ENCODE measurements at places on chromosomes 11 and 22.

DNA sequence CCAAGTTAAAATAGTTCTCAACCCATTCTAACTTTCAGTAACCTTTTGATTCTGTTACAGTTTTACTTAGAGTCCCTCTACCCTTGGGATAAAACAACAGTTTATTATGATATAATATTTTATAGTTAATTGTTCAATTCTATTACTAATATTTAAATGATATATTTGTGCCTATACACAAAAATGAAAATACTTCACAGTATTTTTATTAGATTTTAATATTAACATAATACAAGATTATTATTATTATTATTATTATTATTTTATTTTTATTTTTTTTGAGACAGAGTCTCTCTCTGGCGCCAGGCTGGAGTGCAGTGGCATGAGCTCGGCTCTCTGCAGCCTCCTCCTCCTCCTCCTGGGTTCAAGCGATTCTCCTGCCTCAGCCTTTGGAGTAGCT lies 416.7 kb downstream of the NTM start:
- no peak for DNase-seq

DNA sequence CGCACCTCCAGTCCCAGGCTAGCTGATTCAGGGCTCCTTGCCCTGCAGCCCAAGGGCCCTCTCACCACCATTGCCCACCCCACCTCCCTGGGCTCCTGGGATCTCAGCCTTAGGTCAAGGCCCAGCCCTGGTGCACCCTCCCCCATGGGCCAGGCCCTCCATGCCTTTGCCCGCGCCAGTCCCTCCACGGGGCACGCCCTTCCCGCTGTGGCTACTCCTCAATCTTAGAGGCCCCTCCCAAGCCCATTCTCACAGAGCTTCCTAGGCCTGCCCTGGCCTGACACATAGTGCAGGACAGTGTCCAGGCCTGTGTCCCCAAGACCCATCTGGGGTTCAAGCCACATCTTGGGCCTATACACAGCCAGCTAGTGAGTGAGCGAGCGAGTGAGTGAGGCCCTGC lies 6.9 kb downstream of the GP1BB start:
- no peak for DNase-seq

DNA sequence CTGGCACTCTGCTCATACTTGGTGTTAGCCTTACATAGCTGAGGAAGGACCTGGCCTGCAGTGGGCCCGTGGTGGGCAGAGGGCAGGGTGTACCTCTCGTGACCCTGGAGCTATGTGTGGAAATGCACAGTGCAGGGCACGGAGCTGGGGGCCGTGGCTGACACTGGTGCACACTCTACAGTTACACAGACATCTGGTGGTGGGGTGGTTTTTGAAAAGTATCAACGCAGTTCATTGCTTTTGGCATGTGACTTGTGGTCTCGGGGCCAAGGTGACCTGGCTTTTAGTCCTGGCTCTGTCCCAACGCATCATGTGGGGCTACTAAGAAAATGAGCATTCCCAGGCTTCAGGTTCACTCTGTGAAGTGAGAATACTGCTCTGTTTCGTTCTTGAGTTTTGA lies 553.6 kb downstream of the NTM start:
- no peak for DNase-seq

DNA sequence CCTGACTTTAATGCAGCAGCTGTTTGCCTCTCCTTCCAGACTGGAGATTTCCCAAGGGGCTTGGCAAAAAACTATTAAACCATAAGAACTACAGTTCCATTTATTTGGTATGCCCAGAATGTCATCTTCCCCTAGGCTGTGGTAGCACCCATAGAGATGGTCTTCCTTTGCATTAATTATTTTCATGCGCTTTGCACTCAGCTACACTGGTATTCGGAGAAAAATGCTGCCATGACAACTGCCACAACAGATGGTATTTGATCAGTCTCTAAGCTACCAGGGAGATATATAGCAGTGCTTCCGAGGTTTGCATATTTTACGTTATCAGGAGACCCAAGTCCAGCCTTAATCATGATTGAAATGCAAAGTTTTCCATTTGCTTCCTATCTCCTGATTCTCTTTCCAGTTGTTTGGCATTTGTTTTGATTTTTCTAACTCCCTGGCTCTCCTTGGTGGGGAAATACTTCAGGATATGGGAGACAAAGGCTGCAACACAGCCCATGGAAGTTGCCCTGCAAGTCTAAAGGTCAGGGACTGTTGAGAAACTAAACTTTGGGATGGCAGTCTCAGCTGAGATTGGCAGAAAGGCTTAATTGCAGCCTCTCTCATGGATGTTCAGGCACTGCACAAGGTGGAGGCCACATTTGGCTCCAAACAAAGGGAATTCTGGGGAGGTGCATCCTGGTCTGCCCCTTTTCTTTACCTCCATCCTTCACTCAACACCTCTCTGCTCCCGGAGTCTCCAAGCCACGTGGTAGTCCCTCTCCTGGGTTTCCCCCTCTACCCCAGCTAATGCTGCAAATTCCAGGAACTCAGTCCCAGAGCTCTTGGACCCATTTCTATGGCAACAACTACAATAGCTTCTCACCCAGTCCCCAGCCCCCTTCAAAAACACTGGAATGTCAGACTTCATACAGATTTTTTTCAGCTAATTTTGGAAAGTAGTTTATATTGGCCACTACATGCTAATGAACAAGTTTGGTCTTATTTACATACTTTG lies 151.8 kb downstream of the NAV2 start:
- DNase-seq, result no peak

DNA sequence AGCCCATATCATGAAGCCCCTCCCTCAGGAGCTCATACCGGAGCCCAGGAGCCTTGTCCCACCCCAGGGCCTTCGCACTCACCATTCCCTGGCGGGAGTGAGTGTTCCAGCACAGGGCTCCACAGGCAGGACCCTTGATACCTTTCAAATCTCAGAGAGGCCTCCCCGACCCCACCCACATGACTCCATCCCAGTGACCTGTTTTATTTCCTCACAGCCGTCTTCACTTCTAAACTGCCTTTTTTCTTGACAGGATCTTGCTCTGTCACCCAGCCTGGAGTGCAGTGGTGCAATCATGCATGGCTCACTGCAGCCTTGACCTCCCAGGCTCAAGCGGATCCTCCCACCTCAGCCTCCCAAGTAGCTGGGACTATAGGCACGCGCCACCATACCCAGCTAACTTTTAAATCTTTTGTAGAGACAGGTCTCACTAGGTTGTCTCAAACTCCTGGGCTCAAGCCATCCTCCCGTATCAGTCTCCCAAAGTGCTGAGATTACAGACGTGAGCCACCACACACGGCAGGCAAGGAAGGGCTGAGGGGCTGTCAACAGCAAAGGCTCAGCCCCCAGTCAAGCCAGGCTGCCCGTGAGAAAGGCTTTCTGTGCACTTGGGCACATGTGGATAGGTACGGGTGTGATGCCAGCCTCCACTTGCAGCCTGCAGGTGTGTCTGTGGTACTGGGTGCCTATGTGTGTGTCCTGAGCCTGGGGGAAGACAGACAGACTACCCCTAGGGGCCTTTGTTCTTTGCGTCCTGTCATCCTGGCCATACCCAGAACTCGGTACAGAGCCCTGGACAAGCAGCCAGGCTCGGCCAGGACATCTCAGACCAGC lies 9.3 kb downstream of the RPL3 start:
- no peak for DNase-seq

DNA sequence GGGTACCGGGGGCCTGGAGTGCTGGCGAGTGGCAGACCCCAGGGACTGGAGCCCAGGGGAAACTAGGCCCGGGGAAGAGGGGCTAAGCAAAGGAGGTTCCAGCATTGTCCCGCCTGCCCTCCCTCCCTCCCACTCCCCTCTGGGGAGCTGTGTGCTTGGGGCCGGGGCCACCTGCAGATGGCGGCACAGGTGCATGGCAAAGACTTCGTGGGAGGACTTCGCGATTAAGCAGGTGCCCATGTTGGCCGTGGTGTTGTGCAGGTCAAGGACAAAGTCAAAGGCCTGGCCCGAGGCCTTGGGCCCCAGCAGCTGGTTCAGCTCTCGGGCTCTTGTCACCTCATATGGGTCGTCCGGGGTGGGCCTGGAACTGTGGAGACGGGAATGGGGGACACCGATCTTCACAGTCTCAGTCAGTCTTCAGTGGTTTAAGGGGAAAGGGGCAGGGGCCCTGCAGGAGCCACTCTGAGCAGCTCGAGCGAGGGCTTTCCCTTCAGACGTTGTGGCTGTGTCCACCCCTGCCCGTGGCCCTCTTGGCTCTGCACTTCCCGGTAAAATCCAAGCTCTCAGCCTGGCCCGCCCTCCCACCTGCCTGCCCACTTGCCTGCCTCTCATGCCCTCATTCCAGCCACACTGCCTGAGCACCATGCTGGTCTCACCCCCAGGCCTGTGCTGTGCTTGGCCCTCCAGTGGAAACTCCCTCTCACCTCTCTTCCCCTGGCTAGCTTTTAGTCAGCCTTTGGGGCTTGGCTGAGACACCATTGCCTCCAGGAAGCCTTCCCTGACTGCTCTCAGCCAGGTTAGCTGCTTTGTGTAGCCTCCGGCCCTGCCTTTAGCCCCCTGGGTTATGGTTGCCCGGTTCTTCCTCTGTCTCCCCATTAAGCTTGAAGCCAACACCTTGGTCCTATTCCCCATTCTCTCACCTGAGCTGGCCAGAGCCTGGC lies 4.7 kb downstream of the ACY3 start:
- no peak for DNase-seq

- no peak for DNase-seq
These were observed 109.8 kb upstream of the ZC3H12C start for GRCh38 chr11:109983358-109983757.

DNA sequence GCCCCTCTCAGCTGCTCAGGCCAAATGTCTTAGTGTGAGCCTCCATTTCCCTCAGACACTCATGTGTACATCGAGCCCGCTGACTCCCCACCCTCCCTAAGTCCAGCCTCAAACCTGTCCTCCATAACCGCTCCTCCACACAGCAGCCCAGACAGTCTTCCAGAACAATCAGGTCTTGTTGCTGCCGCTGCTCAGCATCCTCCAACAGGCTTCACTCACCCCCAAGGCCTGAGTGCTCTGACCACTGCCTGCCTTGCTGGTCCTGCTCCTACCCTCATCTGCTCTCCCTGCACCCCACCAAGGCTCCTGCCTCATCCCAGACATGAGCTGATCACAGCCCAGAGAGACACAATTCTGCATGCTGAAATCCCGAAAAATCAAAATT lies 17.1 kb downstream of the PSMD13 start:
- DNase-seq, result no peak

DNA sequence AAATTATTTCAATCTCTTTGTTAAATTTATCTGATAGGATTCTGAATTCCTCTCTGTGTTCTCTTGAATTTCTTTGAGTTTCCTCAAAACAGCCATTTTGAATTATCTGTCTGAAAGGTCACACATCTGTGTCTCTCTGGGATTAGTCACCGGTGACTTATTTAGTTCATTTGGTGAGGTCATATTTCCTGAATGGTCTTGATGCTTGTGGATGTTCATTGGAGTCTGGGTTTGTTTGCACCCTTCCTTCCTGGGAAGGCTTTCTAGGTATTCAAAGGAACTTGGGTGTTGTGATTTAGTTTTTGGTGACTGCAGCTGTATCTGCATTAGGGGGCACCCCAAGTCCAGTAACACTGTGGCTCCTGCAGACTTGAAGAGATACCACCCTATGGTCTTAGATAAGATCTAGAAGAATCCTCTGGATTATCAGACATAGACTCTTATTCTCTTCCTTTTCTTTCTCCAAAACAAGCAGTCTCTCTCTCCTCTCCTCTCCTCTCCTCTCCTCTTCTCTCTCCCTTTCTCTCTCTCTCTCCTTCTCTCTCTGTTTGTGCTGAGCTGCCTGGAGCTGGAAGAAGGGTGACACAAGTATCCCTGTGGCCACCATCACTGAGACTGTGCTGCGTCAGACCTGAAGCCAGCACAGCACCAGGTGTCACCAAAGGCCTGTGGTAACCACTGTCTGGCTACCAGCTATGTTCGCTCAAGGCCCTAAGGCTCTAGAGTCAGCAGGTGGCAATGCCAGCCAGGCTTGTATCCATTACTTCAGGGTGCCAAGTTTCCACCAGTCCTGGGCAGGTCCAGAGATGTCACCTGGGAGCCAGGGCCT lies 3.3 kb upstream of the HEPN1 start:
- no peak for DNase-seq

- no peak for DNase-seq
These were observed 555.0 kb downstream of the BRD1 start for GRCh38 chr22:49272546-49273125.

- no peak for DNase-seq
These were observed 280.6 kb downstream of the LARGE1 start for GRCh38 chr22:33639588-33640254.

DNA sequence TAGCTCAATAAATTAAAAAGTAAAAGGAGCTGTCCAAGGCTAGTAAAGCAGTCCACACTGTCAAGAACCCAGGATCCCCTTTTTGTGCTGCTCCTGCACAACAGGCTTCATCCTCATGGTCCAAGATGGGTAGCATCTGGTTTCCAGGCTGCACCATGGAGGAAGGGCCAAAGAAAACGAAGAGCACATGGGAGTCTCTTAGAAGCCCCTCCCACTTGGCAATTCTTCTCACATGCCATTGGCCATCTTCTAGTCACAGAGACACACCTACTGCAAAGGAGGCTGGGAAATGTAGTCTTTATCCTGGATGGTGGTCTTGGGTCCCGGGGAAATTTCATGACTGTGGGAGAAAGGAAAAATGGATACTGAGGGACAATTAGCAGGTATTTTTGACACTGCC lies 37.8 kb downstream of the PRR5L start:
- DNase-seq, result no peak

DNA sequence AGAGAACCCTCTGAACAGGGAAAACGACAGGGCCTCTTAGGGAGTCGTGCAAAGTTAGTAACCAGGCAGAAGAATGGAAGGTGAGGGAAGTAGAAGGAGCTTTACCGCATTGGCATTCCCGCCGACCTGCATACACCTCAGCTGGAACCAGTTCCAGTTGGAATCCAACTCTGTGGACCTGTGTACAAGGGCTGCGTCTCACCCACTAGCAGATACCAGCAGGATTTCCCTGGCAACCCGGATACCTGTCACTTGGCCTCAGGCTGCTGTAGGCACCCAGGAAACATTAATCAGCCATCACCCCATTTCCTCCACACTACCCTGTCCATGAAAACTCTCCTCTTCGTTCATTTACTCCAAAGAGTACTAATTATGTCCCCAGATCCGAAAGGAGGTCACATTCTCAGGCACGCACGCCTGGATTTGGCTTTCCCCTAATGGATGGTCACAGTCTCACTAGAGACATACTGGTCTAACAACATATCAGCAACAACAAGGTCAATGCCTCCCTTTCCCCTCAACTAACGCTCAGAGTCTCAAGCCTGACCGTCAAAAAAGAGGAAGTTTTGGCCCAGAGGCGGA lies 842 bp downstream of the ARFGAP2 start:
- no peak for DNase-seq

DNA sequence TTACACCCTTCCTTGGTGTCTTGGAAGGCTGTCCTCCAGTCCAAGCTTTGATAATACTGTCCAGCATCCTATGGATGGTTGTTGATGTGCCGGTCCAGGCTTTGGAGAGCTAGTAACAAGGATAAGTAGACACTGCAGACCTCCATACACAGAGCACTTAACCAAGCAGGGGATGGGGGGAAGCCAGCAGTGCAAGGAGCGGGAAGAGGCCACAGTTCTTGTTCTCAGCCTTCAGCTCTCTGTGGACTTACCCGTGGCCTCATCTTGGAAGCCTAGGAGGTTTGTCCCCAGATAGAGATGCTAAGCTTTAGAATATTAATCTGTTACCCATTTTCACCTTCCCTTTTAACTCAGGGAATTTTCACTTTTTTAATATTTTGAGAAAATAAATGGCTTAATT lies 30.9 kb upstream of the ZC3H12C start:
- no peak for DNase-seq
